T-helper 17 cell (primary cell): ENCODE measurements at places on chromosomes 5 and 9.

- no peaks in the 10 kb centered on the region for H3K4me1 ChIP-seq
- H3K36me3 ChIP-seq = no peaks in the 10 kb centered on the region
- H3K27me3 ChIP-seq = no peaks in the 10 kb centered on the region
- no peak overlapping the region for H3K4me3 ChIP-seq
Observed at GRCh38 chr5:91706785-91707520, 323.8 kb upstream of the ARRDC3 start.

GRCh38 chr9:119003201-119003611 lies 366.0 kb downstream of the BRINP1 start:
- H3K4me1 ChIP-seq = no peaks in the 10 kb centered on the region
- H3K4me3 ChIP-seq = no peak overlapping the region
- H3K27me3 ChIP-seq = no peaks in the 10 kb centered on the region
- no peaks in the 10 kb centered on the region for H3K36me3 ChIP-seq
- DNase-seq = no peak

- H3K27ac ChIP-seq = peak overlapping the region; percentile 93
- peaks cover 29% of the 10 kb centered on the region for H3K4me1 ChIP-seq
- H3K27me3 ChIP-seq = no peaks in the 10 kb centered on the region
- H3K4me3 ChIP-seq = peak overlapping the region; percentile 93
Observed at GRCh38 chr9:83623679-83624076, 735 bp downstream of the IDNK start.

- H3K27ac ChIP-seq = peak overlapping the region; percentile 100
- H3K36me3 ChIP-seq = peaks cover 7% of the 10 kb centered on the region
- peak overlapping the region; percentile 31 for H3K4me3 ChIP-seq
Observed at GRCh38 chr9:131666029-131666428, 73.8 kb downstream of the RAPGEF1 start.
